ENCODE measurements at places on chromosomes 13 and 19.

DNA sequence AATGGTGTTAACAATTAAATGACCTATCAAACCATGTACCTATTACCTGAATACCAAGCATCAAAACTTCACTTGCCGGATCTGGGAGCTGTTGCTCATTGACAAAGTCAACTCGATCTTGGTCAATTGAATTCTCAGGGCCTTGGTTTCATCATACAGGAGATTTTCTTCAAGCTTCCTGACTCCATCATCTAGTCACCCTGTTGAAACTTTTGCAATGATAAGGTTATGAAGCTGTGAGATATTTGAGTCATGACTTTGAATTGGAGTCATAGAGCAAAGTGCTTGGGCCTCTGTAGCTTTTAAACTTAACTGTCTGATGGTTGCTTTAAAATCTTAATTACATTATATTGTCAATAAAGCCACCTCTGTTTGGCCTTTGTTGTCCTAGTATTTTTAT is 260.9 kb downstream of the COG6 start:
- DNase-seq: no peak

DNA sequence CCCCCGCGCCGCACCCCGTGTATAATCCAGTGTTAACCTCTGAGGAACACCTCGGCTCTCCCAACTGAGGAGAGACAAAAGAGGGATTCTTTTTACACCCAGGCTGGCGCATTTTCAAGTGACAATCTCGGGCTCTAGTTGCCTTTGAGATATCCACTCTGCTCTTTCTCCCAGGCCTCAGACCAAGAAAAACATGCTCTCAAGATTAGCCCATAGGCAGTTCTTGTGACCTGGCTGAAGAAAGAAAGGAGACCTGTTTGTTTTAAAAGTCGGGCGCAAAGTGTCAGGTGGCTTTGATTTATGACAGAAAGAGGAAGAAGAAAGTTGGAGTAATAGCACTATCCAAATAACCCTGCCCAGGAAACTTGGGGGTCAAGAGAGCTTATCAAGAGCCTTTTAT is 27.3 kb downstream of the SHISA2 start:
- no peak for DNase-seq

DNA sequence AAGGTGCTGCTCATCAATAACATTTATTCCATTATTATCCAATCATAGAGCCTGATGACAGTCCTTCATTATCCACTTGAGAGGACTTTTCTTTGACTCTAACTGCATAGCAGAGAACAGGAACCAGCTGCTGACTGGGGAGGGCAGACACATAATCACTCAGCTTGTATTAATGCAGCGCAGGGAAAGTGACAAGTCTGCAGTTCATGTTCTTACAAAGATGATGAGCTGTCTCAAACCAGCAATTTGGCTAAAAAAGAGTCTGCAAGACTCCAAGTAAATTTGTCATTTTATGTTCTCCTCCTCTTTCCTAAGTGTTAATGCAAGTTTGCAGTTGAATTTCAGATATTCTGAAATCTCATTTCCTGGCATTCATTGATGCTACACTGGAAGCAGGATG is 40.0 kb upstream of the CBY2 start:
- DNase-seq: no peak

DNA sequence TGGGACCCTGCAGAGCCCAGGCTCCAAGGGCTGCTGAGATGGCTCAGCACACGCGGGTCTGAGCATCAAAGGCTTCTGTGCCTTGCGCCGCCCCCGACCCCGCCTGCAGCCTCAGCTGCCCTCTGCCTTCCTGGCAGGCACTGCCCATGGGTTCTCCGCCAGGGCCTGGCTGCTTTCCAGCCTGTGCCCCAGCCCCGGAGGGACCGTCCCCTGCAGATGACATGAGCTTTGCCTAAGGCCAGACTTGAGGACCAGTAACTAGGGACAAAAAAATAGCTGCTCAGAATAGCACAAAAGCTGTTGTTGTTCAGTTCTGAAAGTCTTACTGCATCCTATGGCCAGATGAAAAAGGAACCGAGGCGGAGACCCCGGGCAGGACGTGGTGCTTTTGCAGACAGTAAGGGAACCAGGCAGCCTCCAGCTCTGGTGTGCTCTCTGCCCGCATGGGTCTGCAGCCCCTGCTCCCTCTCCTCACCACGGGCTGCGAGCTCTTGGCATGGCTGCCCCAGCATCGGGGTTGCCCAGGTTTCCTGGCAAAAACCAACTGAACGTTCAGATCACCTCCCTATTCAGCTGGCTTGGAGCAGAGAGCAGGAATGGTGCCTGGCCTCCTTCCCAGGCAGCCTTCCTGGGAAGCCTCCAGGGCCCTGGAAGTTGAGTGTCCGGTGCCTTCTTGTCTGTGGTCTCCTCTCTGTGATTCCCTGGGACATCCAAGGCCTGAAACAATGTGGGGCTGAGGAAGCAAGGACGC is 12.5 kb upstream of the CFAP97D2 start:
- DNase-seq: no peak

DNA sequence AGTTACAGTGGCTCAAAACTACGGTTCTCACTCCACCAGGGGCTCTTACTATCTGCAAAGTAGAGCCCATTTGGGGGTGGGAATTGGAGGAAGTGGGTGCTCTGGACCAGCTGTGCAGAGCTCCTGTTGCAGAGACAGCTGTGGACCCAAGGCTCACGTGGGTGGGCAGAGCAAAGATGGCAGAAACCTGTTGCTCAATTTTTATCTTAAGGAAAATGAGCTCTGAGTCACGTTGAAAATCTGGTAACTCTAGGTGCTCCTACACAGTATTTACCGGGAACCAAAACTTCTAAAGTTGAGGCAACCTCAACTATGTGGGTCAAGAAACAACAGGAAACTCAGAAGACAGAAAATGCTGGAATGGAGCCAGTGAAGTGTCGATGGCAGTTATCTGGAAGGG is 30.2 kb upstream of the SLC15A1 start:
- no peak for DNase-seq

- DNase-seq: no peak
Observed at GRCh38 chr19:12773571-12773970, 1.8 kb downstream of the HOOK2 start.

- DNase-seq: peak; percentile 46
Observed at GRCh38 chr19:48393559-48394330, at the start of gene GRIN2D. TSS of gene GRIN2D (plus strand) at chr19:48393668. CDS start at chr19:48398393, 4,725 bp downstream.

- DNase-seq: no peak
Observed at GRCh38 chr13:77719128-77719527, 21.6 kb downstream of the SLAIN1 start.

DNA sequence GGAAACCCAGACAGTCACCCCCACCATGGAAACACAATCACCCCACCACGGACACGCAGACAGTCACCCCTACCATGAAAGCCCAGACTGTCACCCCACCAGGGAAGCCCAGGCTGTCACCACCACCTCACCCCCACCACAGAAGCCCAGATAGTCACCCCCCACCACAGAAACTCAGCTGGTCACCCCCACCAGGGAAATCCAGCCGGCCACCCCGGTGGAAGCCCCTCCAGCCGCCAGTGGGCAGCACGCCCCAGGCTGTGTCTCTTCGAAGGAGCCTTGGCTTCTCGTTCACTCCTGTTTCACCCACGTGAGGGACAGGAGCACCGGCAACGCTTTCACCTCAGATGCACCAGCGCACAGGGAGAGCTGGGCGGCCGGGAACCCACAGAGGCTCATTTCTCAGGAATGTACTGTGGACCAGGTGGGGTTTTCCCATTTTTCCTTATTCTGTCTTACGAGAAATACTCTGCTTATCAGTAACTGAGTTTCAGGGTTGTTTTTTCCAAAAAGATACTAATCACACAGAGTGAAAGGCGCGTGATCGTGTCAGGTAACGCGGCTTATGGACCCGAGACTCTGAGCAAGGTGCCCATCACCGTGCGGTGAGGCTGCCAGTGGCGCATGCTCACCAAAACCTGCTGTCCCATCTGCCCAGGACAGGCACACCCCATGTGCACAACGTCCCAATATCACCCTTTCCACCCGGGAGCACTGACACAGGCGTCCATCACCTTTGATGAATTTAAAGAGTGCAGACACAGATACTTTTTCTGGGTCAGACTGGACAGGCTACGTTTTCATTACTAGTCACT is 28.0 kb downstream of the CARS2 start:
- no peak for DNase-seq

DNA sequence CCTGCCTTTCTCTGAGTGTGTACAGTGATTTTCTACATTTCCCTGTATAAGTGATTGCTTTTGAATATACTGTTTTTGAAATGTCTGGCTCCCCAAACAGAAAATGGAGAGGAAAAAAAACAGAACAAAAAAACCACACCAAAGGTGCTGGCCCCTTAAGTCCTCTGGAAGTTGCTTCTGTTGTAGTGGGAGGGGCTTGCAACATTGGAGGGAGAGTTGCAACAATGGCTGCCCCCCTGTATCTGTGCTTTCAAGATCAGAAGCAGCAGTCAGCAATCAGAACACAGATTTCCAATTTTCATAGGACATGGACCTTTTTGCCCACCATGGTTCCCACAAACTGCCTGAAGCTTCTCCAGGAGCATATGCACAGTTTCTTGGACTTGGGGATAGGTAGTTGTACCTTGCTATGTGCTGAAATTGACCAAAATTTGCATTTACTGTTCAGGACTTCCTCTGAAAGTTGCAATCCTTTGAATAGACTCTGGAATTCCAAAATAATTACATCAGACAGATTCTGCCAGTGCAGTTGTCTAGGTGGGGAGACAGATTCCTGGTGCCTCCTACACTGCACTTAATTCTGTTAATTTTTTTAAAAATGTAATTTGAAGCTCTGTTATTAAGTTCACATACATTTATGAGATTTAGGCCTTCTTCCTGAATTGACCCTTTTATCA is 13.8 kb downstream of the BIVM start:
- DNase-seq: no peak

DNA sequence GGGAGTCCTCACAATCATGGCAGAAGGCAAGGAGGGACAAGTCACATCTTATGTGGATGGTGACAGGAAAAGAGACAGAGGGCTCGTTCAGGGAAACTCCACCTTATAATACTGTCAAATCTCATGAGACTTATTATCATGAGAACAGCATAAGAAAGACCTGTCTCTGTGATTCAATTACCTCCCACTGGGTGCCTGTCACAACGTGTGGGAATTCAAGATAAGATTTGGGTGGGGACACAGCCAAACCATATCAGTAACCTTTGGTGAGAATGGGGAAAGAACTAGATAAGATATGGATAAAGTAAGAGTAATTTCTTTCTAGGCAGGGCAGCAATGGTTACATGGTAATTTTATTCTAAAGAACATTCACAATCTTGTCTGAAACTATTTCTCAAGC is 344.9 kb upstream of the KLF12 start:
- no peak for DNase-seq

DNA sequence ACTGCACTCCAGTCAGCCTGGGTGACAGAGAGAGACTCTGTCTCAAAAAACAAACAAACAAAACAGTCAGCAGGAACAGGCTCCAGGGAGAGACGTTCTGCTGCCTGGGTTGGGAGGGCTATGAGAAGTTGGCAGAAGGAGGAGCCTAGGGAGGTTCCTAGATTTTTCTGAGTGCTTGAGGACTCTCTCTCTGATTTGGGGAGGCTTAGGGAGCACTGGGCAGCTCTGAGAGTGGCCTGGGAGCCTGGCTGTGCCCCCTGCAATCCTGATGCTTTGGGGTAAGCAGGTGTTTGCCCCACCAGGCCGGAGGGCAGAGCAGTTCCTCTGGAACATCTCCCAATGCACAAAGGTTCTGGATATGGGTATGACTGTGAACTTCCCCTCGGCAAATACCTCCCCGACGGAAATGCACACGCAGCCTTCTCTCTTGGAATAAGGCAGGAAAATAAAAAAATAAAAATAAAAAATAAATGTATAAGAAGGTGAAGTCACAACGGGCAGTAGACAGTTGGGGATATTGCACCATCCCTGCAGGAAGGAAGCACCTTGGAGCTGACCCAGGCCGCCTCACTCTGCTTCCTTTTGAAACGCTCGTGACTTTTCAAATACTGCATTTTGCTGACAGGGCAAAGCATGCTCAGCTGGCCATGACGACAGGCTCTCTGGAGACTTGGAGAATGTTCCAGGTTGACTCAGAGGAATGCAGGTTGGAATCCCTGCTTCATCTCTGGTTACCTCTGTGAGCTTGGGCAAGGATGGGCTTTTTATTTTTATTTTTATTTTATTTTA is 26.5 kb upstream of the HOMER3 start:
- no peak for DNase-seq

DNA sequence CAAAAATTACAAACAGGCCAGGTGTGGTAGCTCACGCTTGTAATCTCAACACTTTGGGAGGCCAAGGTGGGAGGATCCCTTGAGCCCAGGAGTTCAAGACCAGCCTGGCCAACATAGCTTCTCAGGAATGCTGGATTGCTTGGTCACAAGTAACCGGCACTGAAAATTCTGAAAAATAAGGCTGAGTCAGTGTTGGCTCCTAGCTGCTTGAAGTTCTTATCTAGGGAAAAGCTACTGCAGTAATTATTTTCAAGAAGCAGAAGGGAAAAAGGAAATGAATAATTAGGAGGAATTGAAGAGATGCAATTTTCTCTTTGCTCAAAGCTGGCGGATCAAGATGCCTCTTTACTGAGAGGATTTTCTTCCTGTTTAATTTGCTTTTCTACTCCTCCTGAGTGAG is 75.0 kb upstream of the GTF3A start:
- DNase-seq: no peak

GRCh38 chr19:47745010-47745901 is at the start of gene NOP53:
TSS of gene NOP53 (plus strand) at chr19:47745546. CDS start at chr19:47745560, 14 bp downstream.
- peak; percentile 98 for DNase-seq

DNA sequence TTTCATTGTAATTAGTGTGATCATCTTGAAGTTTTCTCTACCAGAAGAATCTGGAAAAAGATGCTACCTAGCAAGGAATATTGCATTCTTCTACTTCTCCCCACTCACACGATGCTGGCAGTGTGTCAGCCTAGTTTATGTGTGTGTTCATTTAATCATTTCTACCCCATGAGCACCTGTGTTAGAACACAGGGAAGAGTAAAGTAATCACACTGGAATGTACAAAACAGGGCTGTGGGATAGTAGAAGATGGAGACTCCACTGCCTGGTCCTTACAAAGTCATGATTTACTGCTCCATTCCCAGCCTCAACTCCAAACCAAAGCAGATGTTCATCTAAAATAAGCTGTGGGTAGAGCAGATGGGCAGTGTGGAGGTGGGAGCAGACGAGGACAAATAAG is 47.7 kb upstream of the RGCC start:
- DNase-seq: no peak

GRCh38 chr19:48632692-48633147 is 4.5 kb downstream of the DBP start:
- DNase-seq: no peak

GRCh38 chr19:55958356-55958755 is 10.7 kb downstream of the NLRP8 start:
- DNase-seq: no peak

Data from CD4-positive, alpha-beta T cell treated with Interleukin-17A for 4 hours (primary cell).